ENCODE measurements at places on chromosomes 12 and 14. TPM values are rescaled to one million over a fixed set of nuclear protein-coding genes. Genes with fewer than 3 reads are reported as not detected.

- DNase-seq, result no peak
These were observed 1.8 kb upstream of the CCDC198 start for GRCh38 chr14:57495416-57495815.

Gene GPD1
- 2.1 TPM for total RNA-seq

DNA sequence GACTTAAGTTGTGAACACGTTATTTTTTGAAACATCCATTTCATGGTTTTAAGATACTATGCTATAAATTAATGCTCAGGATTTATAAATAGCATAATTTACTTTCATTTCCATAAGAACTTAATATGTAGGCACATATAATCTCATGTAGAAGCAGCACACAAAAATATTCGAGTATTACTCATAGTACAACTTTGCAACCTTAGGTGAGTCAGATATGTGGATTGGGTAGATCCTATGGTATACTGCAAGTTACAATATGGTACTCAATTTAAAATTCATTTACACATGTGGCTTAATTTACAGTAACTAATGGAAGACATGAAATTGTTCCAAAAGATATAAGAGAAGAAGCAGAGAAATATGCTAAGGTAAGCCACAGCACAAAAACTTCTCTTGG lies 26.0 kb downstream of the PSMA3 start:
- DNase-seq, result no peak

- no peak for DNase-seq
These were observed 110.1 kb downstream of the EGLN3 start for GRCh38 chr14:33840797-33841196.

- no peak for DNase-seq
These were observed 12.5 kb upstream of the IQSEC3 start for GRCh38 chr12:53735-54730.

DNA sequence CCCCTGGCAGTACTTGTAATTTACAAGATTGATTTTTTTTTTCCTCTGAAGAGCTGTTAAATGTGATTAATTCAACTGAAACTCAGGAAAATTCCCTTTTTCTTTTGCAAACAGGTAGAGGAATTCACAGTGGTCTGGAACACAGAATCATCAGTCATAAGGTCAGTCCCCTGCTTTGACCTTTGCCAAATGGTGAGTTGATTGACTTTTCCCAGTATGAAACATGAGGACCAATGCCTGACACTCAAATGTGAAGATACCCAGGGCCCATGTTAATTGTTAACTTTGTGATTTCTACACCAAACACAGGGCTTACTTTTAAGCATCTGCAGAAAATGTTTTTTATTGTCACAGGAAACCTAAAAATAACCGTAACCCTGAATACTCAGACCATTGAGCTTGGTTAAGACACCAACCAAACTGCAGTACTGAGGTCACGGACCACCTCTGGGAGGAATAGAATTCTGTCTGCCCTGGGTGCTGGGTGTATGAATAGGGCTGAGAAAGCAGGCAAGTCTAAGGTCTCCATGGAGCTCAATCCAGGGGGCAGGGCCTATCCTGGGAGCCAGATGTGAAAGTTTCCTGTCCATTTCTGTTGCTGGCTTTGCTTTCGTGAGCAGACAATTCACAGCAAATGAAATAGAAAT lies 192.4 kb downstream of the TMX1 start:
- no peak for DNase-seq

GRCh38 chr12:53954694-53955035 lies at the start of gene HOXC12:
HOXC12 (plus strand) TSS chr12:53954903; CDS start chr12:53954930, 27 bp downstream.
- no peak for DNase-seq

All from progenitor cell of endocrine pancreas (in vitro differentiated cells).